ENCODE measurements at places on chromosomes 12 and 14. TPM values are rescaled to one million over a fixed set of nuclear protein-coding genes. Genes with fewer than 3 reads are reported as not detected.

The SRGAP1 gene
- 2.5 TPM for polyA plus RNA-seq

GRCh38 chr14:51455041-51455835 lies 196.5 kb upstream of the FRMD6 start:
- no peak for DNase-seq

- DNase-seq, result no peak
Measured at GRCh38 chr12:56192582-56192981, 3.3 kb upstream of the SMARCC2 start.

The ORAI1 gene
- polyA plus RNA-seq, result 3.4 TPM

- peak; percentile 91 for DNase-seq
Measured at GRCh38 chr12:50103767-50104321, at the start of gene GPD1. Gene GPD1 (plus strand): TSS chr12:50104008. CDS start chr12:50104051, 43 bp downstream.

DNA sequence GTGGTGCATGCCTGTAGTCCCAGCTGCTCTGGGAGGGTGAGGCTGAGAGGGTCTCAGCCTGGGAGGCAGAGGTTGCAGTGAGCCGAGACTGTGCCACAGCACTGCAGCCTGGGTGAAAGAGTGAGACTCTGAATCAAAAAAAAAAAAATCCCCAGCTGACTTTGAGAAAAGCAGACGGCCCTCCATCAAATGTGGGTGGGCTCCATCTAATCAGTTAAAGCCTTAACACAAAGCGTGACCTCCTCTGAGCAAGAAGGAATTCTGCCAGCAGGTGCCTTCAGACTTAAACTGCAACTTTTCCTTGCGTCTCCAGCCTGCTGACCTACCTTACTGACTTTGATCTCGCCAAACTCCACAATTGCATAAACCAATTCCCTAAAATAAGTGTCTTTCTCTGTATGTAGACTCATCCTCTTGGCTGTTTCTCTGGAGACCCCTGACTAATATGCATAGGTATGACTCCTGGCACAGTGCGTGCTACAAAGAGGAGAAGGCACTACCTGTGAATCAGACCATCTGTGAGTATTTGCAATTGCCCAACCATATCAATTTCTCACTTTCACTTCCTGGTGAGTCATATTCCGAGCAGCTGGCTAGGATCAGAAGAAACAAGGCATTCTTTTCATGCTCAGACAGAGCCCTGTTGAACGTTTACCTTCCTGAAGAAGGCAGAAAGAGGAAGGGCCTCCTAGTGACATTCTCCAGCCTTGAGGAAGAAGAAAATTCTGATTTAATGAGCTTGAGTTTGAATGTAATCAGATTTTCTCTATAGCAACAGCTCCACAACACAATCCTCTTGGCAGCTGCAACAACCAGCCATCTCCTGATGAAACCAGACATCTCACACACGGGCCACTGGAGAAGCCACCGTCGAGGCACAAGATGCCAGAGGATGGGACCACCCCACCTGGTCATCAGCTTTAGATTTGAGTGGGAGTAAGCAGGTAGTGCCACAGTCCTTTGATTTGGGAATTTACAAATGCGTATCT lies 54.3 kb downstream of the CLMN start:
- DNase-seq, result peak; percentile 66

Measured in pancreas (tissue), 10 donors.